Stimulated activated CD8-positive, alpha-beta memory T cell treated with anti-CD3 and anti-CD28 coated beads, Interleukin-4, amount 100 ng/mL, for 4 hours (primary cell): ENCODE measurements at places on chromosomes 5 and 9.

GRCh38 chr9:109251080-109251775, 69.6 kb downstream of the EPB41L4B start:
- DNase-seq: no peak

DNA sequence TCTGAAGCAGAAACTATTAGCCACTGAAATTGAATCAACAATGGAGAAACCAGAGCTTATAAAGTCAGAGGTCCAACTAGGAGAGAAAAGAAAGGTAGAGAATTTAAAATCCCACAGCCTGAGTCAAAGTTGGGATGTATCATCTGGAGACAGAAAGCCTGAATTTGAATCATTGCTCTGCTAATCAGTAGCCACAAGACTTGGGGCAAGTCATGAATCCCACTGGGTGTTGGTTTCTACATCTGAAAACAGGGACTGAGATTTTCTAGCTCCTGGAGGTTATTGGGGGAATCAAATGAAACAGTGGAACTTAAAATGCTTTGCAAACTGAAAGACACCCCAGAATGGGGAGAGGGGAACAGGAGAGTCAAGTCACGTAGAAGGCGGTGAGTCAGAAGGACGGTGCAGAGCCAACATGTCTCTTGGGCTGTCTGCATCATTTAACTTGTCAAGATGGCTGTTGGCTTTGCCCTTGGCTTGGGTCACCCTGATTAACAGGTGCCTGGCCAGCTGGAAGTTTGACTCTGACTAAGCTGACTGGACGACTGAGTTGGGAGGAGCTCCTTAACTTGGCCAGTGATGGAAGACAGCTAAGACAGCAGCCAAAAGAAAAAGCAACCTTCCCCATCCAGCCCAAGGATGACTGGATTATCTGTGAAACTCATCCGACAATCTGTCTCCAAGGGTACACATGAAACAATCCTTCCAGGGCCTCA, 60.6 kb upstream of the ADRA1B start:
- no peak for DNase-seq

- DNase-seq: no peak
Observed at GRCh38 chr5:32195265-32195664, 21.1 kb upstream of the GOLPH3 start.

- no peak for DNase-seq
Observed at GRCh38 chr5:68924481-68925145, 169.2 kb upstream of the SLC30A5 start.

DNA sequence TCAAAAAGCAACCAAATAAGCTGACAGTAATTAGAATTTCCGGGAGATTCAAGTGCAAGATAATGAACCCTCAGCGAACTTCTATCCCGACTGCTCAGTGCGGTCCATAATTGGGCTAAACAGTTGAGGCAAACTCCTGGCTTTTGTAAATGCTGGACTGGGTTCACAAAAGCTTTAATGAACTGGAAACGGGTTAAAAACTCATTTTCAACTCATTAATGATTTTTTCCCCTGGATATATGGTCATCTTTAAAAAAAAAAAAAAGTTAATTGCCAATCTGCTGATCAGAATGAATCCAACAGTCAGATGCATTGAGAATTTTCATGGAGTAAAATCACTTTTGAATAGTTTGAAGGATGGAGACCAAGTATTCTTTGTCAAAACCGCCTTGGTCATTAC, 79.5 kb upstream of the WWC1 start:
- no peak for DNase-seq

DNA sequence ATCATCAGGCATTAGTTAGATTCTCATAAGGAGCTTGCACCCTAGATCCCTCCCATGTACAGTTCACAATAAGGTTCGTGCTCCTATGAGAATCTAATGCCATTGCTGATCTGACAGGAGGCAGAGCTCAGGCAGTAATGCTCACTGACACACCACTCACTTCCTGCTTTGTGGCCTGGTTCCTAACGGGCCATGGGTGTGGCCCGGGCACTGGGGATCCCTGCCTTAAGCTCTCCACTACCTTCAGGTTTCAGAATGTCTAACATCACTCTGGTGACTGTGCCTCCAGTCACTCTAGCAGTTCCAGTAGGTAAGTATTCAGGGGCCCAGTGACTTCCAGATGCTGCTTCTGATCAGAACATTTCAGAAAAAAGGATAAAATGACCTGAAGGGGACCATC, 152.4 kb downstream of the LRRC70 start:
- DNase-seq: no peak

DNA sequence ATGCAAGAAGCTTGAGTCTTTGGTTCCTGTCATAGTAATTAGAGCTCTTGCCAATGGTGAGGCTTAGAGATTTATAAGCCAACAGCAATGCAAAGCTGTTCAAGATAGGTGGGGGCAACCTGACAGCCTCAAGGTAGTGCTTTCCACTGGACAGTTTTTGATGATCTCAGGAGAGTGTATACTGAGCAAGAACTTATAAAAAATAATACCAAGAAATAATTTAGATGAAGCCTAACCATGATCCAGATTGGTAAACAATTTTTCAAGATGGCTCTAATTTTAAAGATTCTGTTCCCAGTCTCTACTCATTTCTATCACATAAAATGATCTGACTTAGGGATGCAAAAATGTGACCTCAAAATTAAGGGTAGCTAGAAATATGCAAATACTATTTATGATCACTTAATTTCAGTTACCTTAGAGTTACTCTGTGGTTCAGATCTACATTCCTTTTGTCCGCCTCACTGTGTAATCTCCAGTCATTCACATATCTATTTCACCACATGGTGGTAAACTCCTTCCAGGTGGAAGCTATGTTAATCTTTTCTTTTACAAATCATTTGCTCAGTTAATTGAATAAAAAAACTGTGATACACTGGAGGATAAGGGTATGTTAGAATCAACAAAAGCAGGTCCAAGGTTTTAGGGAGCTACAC, 1228.0 kb upstream of the C9orf72 start:
- DNase-seq: no peak

GRCh38 chr5:76326577-76327302, 76.3 kb upstream of the IQGAP2 start:
- no peak for DNase-seq

GRCh38 chr5:112479418-112479817, 60.3 kb upstream of the EPB41L4A start:
- no peak for DNase-seq

DNA sequence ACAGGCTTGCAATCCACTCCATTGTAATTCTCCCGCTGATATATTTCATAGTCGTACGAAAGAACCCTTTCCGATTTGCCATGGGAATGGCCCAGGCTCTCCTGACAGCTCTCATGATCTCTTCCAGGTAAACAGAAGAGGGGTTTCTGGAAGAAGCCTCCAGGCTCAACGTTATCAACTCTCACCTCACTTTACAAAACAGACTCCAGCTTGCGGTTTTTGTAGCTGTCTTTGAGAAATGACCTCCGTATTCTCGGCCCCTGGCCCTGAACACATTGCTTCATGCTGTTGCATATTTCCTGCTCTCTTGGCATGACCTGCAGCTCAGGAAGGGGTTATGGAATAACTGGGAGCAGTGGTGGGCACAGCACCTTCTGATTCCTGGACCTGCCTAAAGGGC, 85.7 kb downstream of the SLC1A1 start:
- no peak for DNase-seq

DNA sequence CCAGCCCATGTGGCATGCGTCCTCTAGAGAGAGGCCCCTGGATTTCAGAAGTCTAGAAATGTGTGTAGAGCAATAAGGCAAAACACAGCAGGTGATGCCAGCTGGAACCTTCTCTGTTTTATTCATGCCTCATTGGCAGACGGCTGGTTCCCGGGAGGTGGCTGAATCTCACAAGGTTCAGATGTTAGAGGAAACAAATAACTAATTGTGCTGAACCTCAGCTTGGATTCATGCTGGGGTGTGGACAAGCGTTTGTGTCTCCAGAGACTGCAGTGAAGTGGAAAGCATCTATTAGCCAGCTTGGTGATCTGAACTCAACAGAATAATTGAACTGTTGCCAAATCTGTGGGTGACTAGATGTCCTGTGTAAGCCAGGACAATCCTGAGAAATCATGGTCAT, 131.1 kb upstream of the NR4A3 start:
- DNase-seq: no peak

GRCh38 chr9:32704343-32704742, 68.9 kb upstream of the TAF1L start:
- DNase-seq: no peak

- DNase-seq: no peak
Observed at GRCh38 chr9:85534340-85534739, 207.4 kb downstream of the AGTPBP1 start.

GRCh38 chr9:32345243-32345642, 39.2 kb upstream of the ACO1 start:
- DNase-seq: no peak

DNA sequence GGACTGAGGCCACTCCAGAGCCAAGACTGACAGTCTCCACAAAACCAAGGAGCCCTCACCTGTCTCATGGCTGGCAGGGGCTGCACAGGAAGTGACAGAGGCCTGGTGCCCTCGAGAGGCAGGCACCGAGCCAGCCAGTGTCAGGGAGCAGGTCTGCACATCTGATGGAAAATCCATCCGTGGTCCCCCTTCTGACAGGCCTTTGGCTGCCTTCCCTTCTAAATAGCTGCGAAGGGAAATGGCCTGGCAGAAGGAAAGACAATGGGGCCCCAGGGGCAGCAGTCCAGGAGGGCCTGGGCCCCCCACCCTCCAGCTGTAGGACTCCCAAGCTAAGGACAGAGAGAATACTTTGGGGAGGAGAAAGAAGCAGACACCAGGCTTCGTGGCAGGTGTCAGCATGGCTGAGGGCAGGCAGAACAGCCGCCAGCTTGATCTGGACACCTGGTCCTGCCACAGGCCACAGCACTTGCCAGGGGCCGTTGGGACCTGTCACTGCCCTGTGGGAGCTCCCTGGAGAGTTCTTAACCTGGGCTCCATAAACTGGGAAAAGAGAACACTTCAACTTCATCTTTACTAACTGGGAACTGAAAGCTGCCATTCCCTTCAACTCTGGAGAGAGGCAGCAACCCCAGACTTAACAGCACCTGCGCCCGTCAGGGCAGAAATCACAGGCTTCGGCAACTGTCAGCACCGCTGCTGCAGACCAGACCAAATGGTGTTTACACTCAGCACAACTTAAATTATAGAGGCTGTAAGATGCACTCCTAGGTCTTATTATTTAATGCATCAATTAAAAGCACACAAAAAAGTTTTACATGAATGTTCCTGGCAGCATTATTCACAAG, 22.0 kb downstream of the ADAMTS2 start:
- DNase-seq: no peak

- DNase-seq: no peak
Observed at GRCh38 chr5:149549461-149550267, 1.6 kb downstream of the CSNK1A1 start.

DNA sequence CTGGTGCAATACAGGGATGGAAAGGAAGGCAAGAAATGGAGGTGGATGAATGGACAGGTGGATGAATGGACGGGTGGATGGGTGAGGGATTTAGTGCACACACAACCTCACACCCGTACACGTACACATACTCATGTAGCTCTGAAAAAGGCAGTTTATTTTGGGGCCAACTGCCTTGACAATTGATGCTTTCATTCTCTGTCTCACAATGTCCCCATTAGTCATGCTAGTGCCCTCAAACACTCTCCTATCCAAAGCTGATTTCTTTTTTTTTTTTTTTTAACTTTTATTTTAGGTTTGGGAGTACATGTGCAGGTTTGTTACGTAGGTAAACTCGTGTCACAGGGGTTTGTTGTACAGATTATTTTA, 495.0 kb downstream of the DMAC1 start:
- DNase-seq: no peak

GRCh38 chr9:95791695-95792094, 83.8 kb upstream of the ERCC6L2 start:
- no peak for DNase-seq

DNA sequence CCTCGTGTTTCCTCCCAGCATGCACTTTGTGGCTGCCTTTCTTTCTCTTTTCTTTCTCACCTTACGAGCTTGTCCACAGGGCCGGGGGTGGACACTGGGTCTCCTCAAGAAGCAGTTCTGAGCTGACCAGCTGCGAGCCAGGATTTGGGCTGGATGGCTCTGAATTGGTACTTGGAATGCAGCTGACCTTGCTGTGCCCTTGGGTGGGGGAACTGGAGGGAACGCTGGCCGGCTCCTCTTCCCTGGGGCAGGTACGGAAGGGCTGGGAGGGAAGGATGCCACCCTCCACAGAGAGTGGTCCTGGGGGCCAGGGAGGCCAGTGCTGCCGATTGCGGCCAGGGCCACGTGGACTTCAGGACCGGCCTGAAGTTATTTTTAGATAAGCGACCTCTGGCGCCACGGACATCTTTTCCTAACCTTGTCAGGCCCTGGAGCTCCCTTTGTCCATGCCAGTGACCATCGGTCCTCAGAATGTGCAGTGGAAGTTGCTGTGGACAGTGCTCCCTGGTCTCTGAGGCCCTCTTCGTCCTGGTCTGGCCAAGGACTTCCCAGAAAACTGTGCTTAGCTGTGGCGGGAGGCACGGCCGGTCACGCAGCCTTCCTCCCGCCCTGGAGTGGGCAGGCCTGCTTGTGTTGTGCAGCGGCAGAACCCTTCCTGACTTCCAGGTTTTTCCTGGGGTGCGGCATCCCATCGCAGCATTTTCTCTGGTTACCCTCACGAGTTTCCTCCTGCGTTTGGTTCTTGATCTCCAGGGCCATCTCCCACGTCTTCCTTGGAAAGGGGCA, 13.5 kb upstream of the AHRR start:
- DNase-seq: no peak

- no peak for DNase-seq
Observed at GRCh38 chr5:150070821-150071220, 15.5 kb downstream of the CSF1R start.

DNA sequence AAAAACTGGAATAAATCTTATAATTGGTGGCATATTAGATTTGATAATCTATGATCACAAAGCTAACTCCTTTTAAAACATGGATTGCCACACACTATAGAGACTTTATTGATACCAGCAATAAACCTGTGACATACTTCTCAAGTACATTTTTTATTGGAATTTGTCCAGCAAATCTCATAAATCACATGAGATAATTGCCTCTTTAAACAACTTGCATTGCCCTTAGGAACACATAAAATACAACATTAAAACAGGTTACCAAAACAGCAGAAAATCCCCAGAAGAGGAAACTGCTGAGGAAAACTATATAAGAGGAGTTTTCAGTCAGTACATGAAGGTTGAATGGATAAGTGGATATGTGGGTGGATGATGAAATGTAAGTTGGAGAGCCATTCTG, 124.6 kb downstream of the SNCAIP start:
- no peak for DNase-seq

DNA sequence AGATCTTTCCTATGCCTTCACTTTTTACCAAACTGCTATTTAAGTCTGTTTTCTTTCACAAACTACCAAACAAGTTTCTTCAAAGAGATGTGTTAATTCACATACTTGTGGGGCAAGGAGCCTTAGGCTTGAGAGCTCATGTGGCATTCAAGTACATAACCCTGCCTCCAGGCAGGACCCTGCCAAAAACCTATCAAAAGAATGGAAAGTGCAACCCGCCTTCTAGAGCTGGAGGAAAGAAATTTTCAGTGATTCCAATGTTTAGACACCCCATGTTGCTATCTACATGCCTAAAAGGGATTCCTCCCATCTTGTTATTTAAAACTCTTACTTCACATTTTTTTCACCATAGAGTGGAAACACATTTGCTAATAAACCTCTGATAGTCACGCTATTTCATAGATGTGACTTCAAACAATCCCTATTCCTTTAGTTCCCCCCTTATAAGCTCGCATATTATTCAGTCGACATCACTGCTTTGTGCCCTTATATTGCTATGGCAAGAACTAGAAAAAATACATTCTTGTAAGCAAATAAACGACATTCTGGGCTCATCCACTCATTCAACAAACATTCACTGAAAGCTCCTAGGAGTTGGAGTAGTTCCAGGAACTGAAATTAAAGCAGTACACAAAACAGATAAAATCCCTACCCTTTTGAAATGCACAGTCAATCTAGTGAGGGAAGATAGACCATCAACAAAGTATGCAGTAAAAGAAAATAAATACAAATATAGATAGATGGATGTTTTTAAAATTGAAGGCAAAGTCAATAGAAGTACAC, 518.1 kb downstream of the ELAVL2 start:
- DNase-seq: no peak
